ENCODE measurements at places on chromosomes 6 and 20.

GRCh38 chr6:139406577-139407343, 32.3 kb upstream of the CITED2 start:
- no peak for DNase-seq

- no peak for DNase-seq
Observed at GRCh38 chr6:89797317-89797716, 22.3 kb downstream of the MDN1 start.

DNA sequence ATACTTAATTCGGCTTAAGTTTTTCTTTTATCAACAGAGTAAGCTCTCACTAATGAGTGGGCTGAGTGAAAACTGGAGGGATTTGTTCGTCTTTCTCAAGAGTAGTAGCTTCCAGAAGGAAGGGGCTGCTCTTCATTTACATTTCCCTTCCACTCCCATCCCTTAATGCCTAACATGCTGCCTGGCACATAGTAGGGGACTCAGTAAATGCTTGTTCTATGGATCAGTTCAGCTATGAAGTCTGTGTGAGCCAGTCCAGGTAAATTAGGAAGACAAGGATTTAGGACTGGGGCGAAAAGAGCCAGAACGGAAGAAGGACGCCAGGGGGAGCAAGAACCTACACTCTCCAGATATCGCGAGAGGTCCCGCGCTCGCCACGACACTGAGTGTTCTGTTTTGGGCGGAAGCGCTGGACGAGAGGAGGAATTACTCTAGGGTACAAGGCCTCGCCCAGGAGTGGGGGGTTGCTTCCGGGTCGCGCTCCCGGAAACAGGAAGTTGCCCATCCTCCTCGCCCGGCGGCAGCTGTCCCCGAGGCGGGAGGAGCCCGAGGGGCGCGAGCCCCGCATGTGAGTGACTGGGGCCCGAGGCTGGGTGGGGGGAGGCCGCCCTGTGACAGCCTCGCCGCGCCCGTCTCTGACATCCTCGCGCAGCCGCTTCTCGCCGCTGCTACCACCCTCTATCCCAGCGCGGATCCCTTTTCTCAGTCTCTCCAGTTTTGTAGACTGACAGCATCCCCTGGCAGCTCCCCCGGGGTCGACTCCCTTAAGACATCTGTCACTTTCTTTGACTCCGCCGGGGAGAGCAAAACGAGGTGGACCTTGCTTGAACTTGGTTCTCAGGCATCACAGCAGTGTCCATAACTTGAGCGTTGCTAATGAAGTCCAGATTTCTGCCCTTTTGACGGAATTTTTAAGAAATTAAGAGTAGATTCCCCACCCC, at the start of gene C6orf89:
TSS of gene C6orf89 (plus strand) at position 492 of the 941 bp plus-strand sequence. CDS start 13,493 bp downstream, outside the sequence.
- peak; percentile 92 for DNase-seq

DNA sequence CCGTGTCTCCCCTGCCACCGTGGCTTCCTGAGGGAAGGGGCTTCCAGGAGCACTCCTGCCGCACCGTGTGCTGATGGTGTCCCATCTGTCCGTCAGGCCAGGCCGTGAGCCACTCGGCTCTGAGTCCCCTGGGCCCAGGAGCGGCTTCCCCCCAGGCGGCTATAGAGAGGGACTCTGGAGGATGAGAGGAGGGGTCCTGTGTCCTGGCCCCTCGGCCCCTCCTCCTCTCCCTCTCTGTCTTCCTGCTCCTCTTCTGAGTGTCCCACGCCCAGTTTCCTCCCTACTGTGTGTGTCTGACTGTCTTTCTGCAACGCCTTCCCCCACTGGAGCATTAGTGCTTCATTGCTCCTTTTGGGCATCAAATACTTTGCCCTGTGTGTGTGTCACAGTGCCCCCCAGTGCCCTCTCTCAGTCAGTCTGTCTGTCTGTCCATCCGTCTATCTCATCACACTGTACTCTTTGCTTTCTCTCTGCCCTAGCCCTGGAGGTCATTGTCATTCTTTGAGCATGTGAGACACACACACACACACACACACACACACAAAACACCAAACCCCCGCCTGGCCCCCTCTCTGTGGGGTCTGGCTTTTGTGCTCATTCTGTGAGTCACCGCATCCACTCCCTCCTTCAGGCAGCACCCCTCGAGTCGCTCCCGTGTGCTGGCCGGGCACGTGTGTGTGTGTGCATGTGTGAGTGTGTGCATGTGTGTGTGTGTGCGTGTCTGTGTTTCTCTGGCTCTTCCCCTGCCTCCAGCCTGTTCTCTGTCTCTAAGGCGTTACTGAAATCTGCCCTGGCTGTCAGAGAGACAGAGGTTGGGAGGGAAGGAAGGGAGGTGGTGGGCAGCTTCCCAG, 71.9 kb downstream of the SRC start:
- DNase-seq = no peak

DNA sequence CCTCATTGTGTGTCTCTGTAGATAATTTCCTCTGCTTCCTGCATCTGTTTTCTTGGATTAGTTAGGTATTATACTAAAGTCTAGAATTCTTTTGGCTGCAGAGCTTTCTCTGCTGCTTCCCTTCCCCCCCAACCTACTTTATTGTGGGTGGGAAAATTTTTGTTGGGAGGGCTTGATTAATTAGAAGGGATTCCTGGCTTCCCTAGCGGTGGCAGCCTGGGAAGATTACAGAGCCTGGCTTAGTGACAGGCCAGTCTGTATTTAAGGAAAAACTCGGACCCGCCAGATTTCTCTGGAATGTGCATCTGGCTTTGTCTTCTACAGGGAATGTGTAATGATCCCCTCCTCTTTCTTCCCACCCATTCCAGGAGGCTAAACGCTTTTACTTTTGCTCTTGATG, 31.2 kb downstream of the SLX4IP start:
- DNase-seq = no peak

GRCh38 chr6:104788400-104788799, 71.3 kb downstream of the HACE1 start:
- no peak for DNase-seq

DNA sequence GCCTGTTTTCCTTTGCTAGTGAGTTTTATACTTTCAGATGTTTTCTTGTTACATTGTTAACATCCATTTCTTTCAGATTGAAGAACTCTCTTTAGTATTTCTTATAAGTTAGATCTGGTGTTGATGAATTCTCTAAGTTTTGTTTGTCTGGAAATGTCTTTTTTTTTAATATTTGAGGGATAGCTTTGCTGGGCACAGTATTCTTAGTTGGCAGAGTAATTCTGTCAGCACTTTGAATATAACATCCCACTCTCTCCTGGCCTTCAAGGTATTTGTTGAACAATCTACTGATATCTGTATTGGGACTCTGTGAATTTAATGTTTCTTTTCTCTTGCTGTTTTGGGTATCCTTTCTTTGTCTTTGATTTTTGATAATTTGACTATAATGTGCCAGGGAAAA, 79.4 kb upstream of the UST start:
- no peak for DNase-seq

- DNase-seq = no peak
Observed at GRCh38 chr20:49747707-49748524, 34.2 kb upstream of the B4GALT5 start.

DNA sequence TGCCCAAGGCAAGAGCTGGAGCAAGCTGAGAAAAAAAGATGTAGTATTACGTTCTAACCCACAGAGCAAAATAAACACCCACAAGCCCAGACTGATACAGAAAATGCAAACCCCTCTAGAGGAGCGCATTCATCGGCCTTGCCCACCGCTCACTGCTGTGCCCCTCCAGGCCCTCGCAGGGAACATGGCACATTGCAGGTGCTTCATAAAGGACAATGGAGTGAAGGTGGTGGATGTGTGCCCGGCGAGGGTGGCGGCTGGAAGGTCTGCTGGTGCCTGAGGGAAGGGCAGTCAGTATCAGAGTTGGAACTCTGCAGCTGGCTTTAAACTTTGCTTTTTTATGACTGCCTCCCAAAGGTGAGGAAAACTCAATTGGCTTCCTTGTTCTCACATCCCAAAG, 18.5 kb upstream of the IRF4 start:
- no peak for DNase-seq

GRCh38 chr6:157898169-157898568, 75.1 kb downstream of the SNX9 start:
- peak; percentile 35 for DNase-seq

GRCh38 chr6:150169609-150170008, 26.8 kb downstream of the PPP1R14C start:
- DNase-seq = no peak

- DNase-seq = peak; percentile 70
Observed at GRCh38 chr6:31769684-31770371, 7.3 kb downstream of the VWA7 start.

DNA sequence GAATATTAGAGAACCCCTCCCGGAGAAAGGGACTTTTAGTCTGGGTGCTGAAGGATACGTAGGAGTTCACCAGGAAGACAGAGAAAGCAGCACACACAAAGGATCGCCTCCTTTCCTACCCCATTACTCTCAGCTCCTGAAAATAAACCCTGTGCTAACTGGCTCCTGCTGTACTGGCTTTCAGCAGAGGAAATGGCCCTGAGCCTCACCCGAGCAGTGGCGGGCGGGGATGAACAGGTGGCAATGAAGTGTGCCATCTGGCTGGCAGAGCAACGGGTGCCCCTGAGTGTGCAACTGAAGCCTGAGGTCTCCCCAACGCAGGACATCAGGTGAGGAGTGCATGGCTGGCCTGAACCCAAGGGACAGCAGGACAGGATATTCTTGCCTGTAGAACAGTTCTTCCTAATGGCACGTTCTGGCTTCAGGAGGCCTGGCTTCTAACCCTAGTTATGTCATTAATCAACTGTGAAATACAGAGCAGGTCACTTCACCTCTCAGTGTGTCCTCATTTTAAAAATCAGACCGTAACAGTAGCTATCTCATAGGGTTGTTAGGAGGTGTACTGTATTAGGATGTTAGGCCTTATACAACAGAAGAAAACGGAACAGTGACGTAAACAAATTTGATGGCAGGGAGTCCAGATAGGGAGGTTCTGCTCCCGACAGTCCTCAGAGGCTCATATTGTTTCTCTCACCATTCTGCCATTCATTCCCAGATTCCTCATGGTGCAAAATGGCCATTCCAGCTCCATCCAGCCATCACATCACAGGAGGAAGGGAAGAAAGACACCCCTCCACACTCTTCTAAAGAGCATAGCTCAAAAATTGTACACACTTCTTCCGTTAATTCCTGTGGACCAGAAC, 1.8 kb downstream of the RBCK1 start:
- DNase-seq = no peak

- DNase-seq = no peak
Observed at GRCh38 chr6:75233092-75233615, 10.4 kb downstream of the COX7A2 start.

- no peak for DNase-seq
Observed at GRCh38 chr20:17108896-17109295, 117.9 kb upstream of the PCSK2 start.

- no peak for DNase-seq
Observed at GRCh38 chr6:14472986-14473337, 355.4 kb downstream of the CD83 start.

DNA sequence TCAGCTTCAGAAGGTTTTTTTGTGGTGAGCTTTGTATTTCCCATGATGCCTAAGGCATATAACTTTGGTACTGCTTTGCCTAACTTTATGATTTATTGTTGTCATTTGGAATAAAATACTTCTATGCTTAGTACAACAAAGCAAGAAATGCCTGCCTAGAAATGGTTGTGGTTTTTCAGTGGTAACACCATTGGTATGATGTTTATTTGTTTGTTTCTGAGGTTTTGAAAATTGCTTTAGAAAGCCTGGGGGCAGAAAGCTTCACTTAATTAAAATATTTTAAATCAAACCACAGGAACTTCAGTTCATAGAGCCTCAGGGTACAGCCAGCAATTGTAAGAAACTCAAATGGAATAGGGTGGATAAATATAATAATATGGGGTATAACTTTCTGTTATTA, 351.2 kb upstream of the MAP3K7 start:
- no peak for DNase-seq

DNA sequence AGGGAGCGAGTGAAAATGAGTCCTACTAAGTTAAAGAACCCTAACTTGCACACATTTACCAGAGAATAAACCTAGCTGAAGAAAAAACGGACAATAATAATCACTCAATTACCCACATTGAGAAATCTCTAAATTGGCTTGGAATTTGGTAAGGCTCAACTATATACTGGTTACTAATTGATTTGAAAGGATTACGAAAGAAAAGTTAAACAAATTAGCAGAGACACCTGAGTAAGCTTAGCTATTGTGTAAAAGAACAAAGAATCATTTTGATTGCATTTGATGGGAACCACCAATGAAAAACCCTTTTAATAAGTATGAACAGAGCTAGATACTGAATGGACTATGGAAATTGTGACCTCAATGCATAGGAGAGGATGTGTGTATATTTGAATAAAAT, 118.6 kb upstream of the ADGRF1 start:
- no peak for DNase-seq

- DNase-seq = no peak
Observed at GRCh38 chr6:132388291-132388690, 13.0 kb downstream of the MOXD1 start.

GRCh38 chr6:40347571-40348011, 239.6 kb downstream of the LRFN2 start:
- no peak for DNase-seq

GRCh38 chr20:23139524-23139923, 53.4 kb upstream of the CD93 start:
- no peak for DNase-seq

- no peak for DNase-seq
Observed at GRCh38 chr6:20948556-20948955, 414.3 kb downstream of the CDKAL1 start.

- no peak for DNase-seq
Observed at GRCh38 chr6:135228486-135228885, 47.4 kb downstream of the MYB start.

DNA sequence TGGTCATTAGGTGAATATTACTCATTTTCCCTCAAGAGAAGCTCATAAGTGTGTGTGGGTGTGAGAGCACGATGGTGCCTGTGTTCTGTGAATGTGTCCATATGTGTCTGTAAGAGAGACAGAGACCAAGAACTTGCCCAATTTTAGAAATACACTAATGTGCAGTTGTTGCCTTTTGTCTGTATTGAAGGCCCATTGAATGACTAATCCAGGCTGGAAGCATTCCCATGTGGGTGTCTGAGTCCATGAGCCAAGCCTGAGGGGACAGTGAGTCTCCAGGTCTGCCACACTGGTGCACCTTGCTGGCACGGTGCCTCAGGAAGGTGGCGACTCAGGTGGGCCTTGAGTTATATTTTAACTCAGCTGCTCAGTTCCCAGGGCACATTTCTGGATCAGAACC, 25.5 kb upstream of the ASXL1 start:
- DNase-seq = no peak

- no peak for DNase-seq
Observed at GRCh38 chr20:58691773-58692578, 624 bp upstream of the NPEPL1 start.

DNA sequence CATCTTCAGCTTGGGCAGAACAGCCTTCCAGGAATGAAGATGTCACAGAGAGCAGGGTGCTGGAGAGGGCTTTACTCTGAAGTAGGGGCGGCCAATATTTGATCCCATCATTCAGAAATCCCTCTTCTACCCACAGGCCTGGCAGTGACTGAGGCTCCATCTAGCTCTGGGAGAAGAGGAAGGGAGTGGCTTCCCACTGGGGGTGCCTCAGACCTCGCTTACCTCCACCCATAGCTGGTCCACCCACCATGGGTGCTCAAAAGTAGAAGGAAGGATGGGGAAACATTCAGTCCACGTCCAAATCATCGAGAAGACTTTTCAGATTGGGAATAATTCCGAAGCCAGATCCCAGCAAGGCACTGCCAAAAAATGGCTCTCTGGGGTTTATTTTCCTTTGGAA, 11.8 kb upstream of the THBD start:
- no peak for DNase-seq

GRCh38 chr6:98593676-98594075, 240.7 kb upstream of the POU3F2 start:
- DNase-seq = no peak
